CD4-positive, alpha-beta T cell (primary cell): ENCODE measurements at places on chromosomes 12 and 14. TPM values are rescaled to one million over a fixed set of nuclear protein-coding genes. Genes with fewer than 3 reads are reported as not detected.

THAP2 gene
- total RNA-seq, result 12.1 TPM

OVCH1 gene
- not detected for total RNA-seq

TMEM233 gene
- total RNA-seq, result not detected

CPNE6 gene
- not detected for total RNA-seq

YY1 gene
- 70.4 TPM for total RNA-seq

TAMALIN gene
- 525 TPM for total RNA-seq

TMPRSS12 gene
- total RNA-seq, result not detected

ESRRB gene
- 0.17 TPM for total RNA-seq

CACNA1C gene
- total RNA-seq, result 0.05 TPM

MMP19 gene
- total RNA-seq, result not detected

BEST3 gene
- not detected for total RNA-seq

EIF2S3B gene
- 1.2 TPM for total RNA-seq

PMCH gene
- not detected for total RNA-seq

LRRC43 gene
- not detected for total RNA-seq

LMNTD1 gene
- total RNA-seq, result not detected

DDHD1 gene
- 44.5 TPM for total RNA-seq

PIWIL1 gene
- total RNA-seq, result not detected

KRT8 gene
- 0.63 TPM for total RNA-seq

CCDC91 gene
- 55.3 TPM for total RNA-seq

CIPC gene
- total RNA-seq, result 10.7 TPM

SLC24A4 gene
- total RNA-seq, result 0.11 TPM

GALNT9 gene
- not detected for total RNA-seq
